MCF 10A (cell line): ENCODE measurements at places on chromosomes 7 and 10. TPM values are rescaled to one million over a fixed set of nuclear protein-coding genes. Genes with fewer than 3 reads are reported as not detected.

DNA sequence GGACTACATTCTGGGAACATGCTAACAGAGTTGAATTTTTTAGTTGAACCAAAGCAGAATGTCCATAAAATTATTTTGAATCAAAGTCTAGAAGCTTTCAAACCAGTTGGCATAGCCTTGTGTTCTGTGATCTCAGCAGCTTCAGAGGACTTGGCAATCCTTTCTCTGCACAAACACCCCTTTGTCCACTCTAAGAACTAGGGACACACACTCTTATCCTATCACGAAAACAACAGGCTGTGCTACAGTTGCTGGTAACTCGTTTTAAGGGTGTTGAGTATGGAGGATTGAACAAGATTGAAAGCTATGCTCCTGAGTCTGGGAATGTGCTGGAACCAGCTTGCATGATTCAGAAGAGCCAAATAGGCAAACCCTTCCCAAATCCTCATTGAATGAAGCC is 76.4 kb upstream of the PRSS58 start:
- no peak for DNase-seq

- DNase-seq = no peak
Observed at GRCh38 chr7:30411173-30411572, 67.4 kb downstream of the NOD1 start.

GRCh38 chr10:130958003-130958402 is 353.5 kb downstream of the TCERG1L start:
- DNase-seq = no peak

DNA sequence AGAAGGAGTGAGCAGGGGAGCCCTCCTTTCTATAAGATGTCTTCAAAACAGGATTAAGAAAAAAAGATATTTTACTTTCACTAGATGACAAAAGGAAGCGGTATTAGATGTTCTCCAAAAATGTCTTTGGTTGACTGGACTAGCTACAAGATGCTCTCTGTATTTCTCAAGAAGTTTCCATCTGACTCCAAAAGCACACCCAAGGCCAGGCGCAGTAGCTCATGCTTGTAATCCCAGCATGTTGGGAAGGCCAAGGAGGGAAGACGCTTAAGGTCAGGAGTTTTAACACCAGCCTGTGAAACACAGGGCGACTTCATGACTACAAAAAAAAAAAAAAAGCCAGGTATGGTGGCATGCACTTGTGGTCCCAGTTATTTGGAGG is 84.5 kb downstream of the PIP4K2A start:
- no peak for DNase-seq

The CYP26A1 gene
- not detected in 2 replicates for total RNA-seq

GRCh38 chr10:129466703-129467358 is at the start of gene MGMT:
Gene MGMT (plus strand): TSS chr10:129467241.
- peak; percentile 86 for DNase-seq
